ENCODE measurements at places on chromosomes 7 and 10. TPM values are rescaled to one million over a fixed set of nuclear protein-coding genes. Genes with fewer than 3 reads are reported as not detected.

DNA sequence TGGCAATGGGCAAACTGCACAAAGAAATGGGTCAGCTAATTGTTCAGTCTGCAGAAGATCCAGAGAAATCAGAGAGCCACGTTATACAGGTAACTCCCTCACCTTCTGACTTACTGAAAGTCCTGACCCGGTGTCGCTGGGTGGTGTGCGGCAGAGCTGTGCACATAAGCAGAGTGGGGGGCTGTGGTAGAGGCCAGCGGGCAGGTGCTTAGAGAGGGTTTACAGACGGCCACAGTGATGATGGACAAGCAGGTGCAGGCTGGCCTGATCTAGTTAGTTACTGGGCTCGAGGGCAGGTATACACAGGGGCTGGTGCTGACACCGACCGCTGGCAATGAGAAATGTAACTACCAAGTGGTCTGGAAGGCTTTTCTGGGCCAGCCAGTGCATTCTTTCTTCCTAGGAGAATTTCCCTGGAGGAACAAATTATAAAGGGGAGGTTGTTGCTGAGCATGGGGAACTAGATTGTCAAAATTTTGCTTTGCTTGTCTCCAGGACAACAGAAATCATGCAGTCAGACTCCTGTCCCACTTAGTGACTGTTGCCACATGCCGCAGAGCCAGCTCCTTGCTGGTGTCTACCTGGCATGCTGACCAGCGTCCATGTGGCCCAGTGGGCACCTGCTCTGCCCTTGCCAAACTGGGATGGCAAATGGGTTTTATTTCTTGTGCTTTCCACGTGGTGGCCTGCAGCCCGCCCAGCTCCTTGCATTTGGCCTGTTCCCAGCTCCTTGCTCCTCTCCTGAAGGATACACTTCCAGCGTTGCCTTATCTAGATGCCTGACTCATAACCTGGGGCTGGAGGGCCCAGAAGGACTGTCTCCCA is 28.8 kb downstream of the DENND10 start:
- DNase-seq = no peak

DNA sequence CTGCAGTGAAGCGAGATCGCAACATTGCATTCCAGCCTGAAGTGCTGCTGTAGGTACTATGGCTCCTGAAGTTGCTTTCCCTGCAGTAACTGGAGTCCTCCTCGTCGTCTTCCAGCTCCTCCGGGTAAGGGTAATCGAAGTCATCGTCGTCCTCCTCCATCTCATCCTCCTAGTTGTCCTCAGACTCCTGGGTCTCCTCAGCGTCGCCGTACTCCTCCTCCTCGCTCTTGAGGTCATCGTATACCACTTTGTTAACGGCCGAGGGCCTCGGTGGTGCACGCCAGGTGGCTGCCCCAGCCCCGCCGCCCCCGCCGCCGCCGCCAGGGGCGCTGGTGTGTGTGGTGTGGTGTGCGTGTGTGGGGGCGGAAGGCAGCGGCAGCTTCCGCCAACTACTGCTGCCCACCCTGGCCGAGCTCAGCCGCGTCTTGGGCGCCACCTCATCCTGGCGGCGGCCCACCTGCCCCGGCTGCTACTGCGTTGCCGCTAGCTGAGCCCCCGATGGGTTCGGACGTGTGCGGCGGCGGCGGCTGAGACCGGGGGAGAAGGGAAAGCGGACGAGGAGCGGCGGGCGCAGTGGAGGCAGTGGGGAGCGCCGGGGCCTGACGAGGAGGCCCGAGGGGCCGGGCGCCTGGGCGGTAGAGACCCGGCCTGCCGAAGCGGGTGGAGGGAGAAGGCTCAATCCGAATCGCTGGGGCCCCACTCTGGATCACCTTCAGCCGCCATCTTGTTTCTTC is 11.8 kb upstream of the ACBD5 start:
- peak; percentile 87 for DNase-seq

Gene FUOM
- 11.5 TPM for total RNA-seq

Gene GALNT17
- not detected for total RNA-seq

DNA sequence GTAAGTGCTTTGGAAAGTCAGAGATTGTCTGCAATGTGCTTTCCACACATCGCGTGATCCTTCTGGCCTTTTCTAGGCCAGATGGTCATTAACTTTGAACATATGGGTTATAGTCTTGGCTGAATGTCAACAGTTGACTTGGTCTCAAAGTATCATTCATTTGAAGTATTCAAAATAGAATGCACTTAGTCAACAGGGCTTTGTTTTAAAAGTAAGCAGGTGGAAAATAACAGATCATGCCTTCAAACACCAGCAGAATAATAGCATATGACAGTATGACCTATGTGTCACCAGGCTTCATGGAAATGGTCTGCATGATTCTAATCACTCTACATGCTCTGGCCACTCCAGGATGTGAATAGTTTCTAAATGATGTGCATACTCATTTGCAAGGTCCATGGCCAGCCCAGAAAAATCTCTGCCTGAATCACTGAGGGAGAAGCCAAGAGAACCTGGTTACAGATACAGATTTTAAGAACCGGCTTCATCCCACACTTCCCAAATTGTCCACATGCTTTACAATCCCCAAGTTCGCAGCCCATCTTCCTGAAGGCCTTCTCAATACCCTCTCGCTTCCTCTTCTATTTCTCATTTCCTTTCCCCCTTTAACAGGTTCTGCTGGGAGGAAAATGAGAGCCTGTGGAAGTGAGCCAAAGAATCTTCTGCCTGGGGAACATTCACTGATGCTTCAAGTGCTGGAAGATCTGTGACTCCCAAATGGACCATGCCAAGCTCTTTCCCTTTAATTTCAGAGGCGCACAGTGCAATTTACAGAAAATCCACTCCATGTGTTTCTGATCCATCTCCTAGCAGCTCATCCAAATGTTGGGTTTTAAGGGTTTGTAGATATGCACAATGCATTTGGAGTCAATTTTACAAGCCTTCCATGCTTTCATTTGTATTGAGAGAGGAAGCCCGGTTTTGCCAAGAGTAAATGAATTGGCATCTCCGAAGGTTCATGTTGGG is 122.8 kb upstream of the GDF10 start:
- no peak for DNase-seq

DNA sequence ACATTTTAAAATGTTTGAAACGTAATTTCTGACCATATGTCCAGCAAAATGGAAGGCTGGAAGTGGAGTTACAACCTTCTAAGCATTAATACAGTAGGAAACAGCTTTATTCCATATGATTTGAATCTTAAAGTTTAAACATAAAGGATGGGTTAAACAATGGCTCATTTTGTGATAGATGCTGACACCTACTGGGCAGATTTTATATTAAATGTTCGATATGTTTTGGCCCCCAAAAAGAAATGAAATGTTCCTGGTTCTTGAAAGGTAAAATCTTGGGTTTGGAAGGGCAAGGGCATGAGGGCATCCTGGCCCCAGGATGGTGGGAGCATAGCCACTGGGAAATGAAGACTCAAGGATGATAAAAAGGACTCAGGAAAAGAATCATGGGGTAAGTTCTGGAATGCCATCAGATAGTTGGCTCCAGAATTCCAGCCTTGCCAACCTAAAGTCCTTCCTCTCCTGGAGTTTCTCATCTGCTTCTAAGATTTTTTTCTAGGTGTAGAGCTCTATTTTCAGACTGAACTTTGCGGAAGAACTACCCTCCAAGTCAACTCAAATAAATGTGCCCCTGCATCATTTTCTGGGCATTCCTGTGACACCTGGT is 34.6 kb upstream of the SLC35G1 start:
- no peak for DNase-seq

Gene NUTM2A
- total RNA-seq = 0.56 TPM

Gene KCNH2
- not detected for total RNA-seq

Gene MEIG1
- total RNA-seq = not detected

- no peak for DNase-seq
Observed at GRCh38 chr7:16063716-16064675, 357.3 kb downstream of the CRPPA start.

- DNase-seq = no peak
Observed at GRCh38 chr10:11625019-11625735, 13.7 kb upstream of the USP6NL start.

Gene PTF1A
- not detected for total RNA-seq

Measured in natural killer cell treated with Interleukin-12 subunit alpha and Interleukin-12 subunit beta and Interleukin-15 and Interleukin-18, amount 100 ng/mL, for 72 hours (primary cell).